ENCODE measurements at places on chromosomes 6 and 20. TPM values are rescaled to one million over a fixed set of nuclear protein-coding genes. Genes with fewer than 3 reads are reported as not detected.

GRCh38 chr6:109978174-109979032 lies at the start of gene GPR6:
TSS of gene GPR6 (plus strand) at chr6:109978311. CDS start at chr6:109979113, 802 bp downstream.
- no peak within 1 kb of the TSS for H3K4me3 ChIP-seq
- peak; percentile 77 for DNase-seq
- H3K27me3 ChIP-seq: peaks cover 66% of the 10 kb centered on the region
- H3K27ac ChIP-seq: no peak within 1 kb of the TSS

DNA sequence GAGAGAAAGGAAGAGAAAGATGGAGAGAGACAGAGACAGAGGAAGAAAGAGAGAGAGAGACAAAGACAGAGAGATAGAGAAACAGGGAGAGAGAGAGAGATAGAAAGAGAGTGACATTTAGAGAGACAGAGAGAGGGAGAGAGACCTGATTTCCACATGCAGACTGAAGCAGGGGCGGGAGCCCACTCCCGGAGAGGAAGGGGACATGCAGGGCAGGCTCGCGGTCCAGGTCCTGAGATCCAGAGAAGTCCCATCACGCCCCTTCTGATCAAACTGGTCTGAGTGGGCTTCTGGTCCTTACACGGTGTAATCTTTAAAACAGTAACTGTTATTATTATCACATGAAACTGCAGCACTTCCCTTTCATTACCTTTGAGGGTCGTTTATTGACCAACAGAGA lies 62.2 kb downstream of the PHACTR3 start:
- H3K4me3 ChIP-seq: no peak overlapping the region
- no peaks in the 10 kb centered on the region for H3K4me1 ChIP-seq
- H3K27ac ChIP-seq: no peak overlapping the region

DNA sequence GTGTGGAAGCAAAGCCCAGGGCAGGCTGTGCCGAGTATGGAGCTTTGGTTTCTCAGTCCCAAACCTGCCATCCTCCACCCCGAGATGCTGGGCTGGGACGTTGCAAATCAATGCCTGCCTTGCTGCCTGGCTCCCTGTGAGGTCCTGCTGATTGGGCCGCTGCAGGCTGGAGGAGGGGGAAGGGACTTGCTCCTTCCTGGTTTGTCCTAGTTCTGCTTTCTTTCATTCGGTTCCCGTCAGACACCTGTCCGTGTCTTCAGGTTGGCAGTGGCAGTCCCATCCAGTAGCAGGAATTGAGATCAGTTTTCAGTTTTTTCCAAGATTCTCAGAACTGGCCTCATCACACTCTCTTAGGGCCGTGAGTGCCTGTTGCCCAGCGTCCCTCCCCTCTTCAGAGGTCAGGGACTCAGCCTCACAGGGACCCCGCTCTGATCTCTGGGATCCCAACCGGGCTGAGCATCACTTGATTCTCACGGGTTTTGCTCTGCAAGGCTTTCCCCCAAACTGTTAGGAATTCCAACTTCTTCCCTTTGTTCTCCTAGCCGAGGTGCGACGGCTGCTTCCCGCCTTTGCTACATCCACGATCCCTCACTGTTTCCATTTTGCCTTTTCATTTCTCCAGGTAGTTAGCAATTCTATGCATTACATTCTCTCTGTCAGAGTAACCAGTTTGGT lies 24.2 kb upstream of the TAGAP start:
- no peak overlapping the region for H3K4me3 ChIP-seq
- H3K4me1 ChIP-seq: no peaks in the 10 kb centered on the region
- H3K27ac ChIP-seq: no peak overlapping the region
- H3K36me3 ChIP-seq: no peaks in the 10 kb centered on the region
- no peak for DNase-seq

- H3K4me3 ChIP-seq: no peak overlapping the region
- no peak for DNase-seq
- no peaks in the 10 kb centered on the region for H3K4me1 ChIP-seq
- no peaks in the 10 kb centered on the region for H3K27me3 ChIP-seq
Observed at GRCh38 chr6:18206591-18206990, 51.4 kb downstream of the KDM1B start.

GRCh38 chr6:53310771-53311585 lies 37.8 kb downstream of the ELOVL5 start:
- H3K27ac ChIP-seq: no peak overlapping the region
- H3K27me3 ChIP-seq: no peaks in the 10 kb centered on the region
- no peaks in the 10 kb centered on the region for H3K36me3 ChIP-seq
- no peak overlapping the region for H3K4me3 ChIP-seq
- peaks cover 28% of the 10 kb centered on the region for H3K4me1 ChIP-seq

The XKR7 gene
- total RNA-seq: not detected

The CST4 gene
- total RNA-seq: not detected

The BAG2 gene
- total RNA-seq: 12.2 TPM

The PTPRK gene
- total RNA-seq: 43.3 TPM
